Stimulated activated CD4-positive, alpha-beta T cell treated with anti-CD3 and anti-CD28 coated beads, Interleukin-1b, Interleukin-23, amount 100 ng/mL, for 24 hours (primary cell): ENCODE measurements at places on chromosomes 3 and 15.

DNA sequence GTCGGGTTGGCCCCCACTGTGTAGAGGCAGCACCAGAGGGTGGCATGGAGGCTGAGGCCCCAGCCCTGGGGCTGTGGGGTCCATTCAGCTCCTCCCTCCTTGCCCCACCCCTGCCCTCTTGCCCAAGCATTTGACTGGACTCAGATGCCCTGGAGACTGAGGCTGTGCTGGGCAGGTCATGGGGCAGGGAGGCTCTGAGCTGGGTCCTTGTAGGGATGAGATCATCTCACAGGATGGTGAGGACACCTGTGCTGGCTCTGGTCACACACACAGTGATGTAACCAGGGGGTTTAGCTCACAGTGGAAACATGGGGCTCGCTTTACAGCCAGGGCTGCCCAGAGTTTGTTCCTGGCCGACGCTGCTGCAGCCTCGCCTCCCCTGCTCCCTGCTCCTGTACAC, 17.8 kb downstream of the ALPK3 start:
- DNase-seq, result no peak

GRCh38 chr3:82137050-82137449, 375.6 kb upstream of the GBE1 start:
- no peak for DNase-seq

GRCh38 chr3:146747051-146747450, 141.9 kb upstream of the PLSCR5 start:
- DNase-seq, result no peak

- no peak for DNase-seq
Measured at GRCh38 chr3:9986230-9986725, 363 bp downstream of the EMC3 start.

DNA sequence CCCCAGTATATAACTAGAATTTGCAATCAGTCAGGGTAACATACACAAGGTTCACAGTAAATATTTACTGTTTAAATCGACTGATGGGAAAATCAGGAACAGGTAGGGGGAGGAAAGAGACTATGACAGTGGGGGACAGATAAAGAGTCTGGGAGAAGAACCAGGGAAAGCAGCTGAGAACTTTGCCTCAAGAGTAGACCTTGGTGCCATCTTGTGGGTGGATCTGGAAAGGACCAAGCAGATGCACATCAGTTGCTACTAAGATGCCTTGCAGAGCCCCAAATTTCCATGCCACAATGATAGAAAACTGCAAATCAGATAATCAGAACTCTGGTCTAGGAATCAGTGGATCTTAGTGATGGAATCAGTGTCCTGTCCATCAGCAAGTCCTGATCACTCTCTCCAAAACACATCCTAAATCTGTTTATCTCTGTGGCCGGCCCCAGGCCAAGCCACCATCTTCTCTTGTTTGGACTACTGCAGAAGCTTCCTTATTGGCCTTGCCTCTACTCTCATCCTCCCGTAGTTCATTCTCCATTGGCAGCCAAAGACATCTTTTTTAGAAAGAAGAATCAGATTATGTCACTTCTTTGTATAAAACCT, 62.7 kb downstream of the PDE8A start:
- no peak for DNase-seq

- DNase-seq, result no peak
Measured at GRCh38 chr3:127486321-127486944, 104.1 kb downstream of the TPRA1 start.

DNA sequence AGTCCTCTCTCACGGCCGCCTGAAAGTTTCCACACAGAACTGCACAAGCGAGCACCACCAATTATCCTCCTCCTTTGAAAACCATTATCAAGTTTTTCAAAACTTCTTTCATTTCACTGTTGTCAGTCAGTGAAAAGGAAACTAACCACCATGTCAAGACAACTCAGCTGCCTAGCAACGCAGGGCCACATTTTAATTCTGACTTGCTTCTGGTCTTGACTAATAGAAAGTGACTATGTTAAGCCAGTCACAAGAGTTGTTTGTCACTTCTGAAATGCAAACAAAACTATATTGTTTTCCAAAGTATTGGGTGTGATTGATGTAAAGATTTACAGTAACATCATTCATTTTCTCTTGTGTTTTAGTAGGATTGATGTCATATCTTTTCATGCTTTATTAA, 612.8 kb upstream of the AGTR1 start:
- no peak for DNase-seq

DNA sequence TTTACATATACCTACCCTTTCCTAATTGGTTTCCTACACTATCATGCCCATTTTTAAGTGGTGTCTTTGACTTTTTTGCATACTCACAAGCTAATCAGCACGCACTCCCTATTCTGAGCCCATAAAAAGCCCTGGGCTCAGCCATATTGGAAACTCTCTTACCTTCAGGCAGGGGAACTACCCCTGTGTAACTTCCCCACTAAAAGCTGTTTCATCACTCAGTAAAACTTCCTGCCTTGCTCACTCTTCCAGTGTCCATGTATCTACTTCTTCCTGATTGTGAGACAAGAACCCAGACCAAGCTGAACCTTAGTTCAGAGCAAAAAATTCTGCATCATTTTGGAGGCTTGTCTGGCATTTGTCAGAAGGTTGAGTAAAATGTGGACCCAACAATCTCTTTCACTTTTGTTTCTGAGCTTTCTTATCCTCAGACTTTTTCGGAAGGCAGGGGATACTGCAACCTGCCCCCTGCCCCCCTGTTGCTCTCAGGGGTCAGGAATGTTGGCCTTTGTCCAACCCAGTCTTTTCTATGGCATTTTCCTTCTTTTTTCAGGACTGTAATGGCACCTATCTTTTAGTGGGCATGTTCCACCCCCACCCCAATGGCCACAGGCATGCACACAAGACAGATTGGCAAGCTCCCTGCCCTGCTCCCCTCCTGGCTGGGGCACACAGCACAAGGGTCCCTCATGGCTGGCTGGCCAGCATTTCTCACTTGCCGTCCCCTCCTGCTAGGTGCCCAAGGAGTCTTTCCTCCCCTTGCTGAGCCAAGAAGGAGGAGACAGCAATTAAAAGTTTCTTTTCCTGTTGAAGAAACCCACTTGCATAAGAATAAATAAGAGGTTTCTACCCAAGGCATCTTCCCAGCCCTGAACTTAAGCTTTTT, 26.3 kb upstream of the TMEM45A start:
- no peak for DNase-seq

DNA sequence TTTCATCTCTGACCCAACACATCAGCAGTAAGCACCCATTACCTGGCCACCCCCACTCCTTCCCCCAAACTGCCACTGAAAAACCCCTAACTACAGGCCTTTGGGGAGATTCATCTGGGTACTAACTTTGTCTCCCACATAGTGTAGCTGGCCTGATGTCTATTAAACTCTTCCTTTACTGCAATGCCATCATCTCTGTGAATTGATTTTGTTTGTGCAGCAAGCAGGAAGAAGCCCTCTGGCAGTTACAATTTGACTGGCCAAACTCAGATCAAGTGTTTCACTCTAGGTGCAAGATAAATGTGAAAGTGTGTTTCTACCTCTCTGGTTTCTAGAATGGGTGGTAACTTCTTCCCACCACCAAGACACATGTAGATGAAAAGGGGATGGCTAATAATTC, 26.7 kb upstream of the OR5K4 start:
- no peak for DNase-seq

- DNase-seq, result no peak
Measured at GRCh38 chr3:21747376-21747775, 3.6 kb downstream of the ZNF385D start.

- no peak for DNase-seq
Measured at GRCh38 chr3:168895419-168895818, 768.1 kb downstream of the MECOM start.

DNA sequence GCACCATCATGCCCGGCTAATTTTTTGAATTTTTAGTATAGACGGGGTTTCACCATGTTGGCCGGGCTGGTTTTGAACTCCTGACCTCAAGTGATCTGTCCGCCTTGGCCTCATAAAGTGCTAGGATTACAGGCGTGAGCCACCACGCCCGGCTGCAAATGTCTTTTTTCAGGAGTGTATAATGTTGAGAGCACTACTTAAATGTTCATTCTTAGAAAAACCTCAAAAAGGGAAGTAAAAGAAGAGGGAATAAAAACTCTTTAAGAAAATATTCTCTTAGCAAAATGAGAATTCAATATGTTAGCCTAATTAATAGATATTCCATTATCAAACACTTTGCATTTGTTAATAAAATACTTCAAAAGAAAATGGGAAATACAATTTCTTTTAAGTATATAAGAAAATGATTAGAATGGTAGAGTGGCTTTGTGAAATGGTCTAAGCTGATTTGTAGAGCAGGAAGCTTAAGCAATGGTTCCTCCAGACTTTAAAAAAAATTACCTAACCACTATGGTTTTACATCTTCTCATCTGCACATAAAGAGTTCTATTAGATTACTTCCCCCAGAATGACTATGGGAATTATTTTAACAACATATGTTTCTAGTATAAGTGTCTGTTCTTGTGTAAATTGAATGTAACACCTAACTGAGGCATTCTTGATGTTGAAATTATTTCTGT, 226.7 kb upstream of the ALCAM start:
- DNase-seq, result no peak

DNA sequence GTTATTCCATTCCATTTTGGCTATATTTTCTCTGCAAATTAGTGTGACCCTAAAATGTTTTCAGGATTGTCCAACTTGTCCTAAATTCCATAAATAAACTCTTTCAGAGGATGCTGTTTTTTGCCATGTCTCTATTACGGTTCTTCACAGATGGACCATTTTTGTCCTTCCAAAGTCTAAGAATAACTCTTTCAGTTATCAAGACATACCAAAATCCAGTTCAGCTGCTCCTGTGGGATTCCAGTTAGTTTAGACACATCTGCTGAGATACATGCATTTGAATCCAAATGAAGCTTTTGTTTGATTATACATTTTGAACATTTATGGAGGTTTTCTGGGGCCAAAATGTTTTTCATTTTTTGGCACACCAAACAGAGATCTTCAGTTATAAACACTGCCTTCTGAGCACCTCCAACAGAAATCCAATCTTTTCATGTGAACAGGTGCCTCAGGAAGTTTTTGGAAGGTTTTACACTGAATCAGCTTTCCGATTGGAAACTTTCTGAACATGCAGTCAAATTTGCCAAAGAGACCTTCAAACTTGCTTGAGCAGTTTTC, 80.7 kb downstream of the TIGIT start:
- no peak for DNase-seq

DNA sequence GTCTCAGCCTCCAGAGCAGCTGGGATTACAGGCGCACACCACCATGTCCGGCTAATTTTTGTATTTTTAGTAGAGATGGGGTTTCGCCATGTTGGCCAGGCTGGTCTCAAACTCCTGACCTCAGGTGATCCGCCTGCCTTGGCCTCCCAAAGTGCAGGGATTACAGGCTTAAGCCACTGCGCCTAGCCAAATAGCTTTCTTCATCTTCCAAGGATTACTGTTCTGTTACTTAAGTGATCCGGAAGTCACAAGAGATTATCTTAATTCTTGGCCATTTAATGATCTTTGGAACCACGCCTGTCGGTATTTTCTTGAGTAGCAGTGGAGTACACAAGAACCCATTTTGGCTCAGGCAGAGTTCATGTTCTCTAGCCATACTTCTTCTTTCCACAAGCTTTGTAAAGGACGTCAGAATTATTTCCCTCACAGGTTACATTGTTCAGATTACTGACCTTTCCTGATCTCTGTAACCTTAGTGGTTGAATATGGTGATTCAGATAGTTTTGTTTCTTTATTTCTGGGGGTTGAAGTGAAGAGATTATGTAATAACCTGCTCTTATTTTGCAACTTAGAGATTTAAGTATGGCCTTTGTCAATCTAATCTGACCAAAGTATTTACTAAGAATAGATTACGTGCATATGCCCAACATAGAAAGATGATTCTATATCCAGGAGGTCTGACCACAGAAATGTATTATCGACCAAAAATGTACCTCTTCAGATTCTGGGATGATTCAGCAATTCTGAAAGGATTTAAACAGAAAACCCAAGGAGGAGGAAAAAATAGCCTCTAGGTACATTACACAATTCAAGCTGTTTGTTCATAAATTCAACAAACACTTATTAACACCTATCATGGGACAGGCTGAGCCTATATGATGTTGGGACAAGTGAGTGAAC, 132.2 kb downstream of the GREM1 start:
- no peak for DNase-seq

DNA sequence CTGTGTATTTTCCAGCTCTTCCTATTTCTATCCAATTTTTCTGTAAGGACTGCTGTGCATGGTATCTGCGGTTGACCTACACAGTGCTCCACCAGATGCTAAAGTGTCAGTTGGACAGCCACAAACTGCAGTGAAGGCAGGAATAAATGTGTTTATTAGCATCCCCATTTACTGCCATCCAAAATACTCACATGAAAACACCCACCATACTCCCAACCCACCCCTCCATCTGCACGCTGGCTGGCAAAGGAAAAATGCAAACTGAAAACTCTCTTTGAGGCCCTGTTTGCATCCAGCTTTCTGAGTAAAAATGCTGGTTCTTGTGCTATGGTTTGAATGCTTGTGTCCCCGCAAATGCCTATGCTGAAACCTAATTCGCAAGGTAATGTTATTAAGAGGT, 515.5 kb downstream of the ZNF385D start:
- DNase-seq, result no peak

GRCh38 chr15:90957031-90957790, 2.5 kb downstream of the RCCD1 start:
- DNase-seq, result no peak

- DNase-seq, result no peak
Measured at GRCh38 chr3:194367992-194368841, 1.3 kb downstream of the LRRC15 start.

- no peak for DNase-seq
Measured at GRCh38 chr3:185200639-185201038, 47.8 kb upstream of the C3orf70 start.

- no peak for DNase-seq
Measured at GRCh38 chr15:78389322-78389721, 48.7 kb upstream of the IREB2 start.

- DNase-seq, result no peak
Measured at GRCh38 chr3:58334013-58334321, 1.3 kb downstream of the PXK start.

DNA sequence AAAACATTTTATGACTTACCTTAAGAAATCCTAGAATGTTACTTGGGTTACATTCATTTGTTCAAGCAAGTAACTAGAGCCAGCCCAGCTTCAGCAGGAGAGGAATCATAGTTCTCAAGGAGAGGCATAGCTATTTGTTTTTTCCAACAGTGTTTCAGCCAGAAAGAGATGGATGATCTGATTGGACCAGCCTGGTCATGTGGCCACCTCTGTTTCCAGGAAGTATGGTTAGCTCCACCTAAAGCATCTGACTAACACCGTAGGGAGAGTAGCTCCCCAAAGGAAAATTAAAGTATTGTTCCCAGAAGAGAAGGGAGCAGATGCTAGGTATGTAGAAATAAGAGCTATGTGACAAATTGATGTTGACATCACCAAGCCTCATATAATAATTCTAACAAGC, 417.1 kb downstream of the TAFA4 start:
- DNase-seq, result no peak

- no peak for DNase-seq
Measured at GRCh38 chr3:42732829-42733459, 30.3 kb upstream of the HHATL start.

- DNase-seq, result no peak
Measured at GRCh38 chr15:65576664-65577063, 34.3 kb downstream of the INTS14 start.

- DNase-seq, result no peak
Measured at GRCh38 chr15:90512981-90513380, 16.7 kb upstream of the CRTC3 start.
